ENCODE measurements at places on chromosomes 1 and 21.

GRCh38 chr1:234979296-234980279 is 149.0 kb downstream of the TOMM20 start:
- no peak for ATAC-seq

DNA sequence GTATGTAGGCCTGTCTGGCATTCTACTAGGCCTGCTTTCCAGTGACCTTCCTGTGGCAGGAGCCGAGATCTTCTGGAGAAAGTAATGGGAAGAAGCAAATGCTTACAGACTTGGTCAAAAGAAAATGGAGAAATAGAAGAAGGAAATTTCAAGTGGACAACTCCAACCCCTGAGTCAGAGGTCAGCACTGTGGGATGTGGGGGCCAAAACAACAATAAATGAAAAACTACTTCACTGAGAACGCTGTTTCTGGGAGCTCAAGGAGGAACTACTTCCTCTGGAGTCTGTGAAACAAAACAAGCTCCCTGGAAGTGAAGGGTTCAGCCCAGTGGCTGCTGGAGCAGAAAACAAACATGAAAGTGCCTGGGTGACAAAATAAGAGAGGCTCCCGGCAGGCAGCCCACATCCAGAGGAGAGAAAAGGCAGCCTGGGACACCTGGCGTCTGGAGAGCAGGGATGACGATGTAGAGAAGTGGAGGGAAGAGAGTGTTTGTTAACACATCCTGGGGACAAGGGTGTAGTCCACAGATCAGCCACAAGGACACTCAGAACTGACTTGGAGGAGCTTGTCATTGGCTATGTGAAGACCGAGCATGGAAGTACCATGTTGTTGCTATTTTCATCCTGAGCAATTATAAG is 355.2 kb downstream of the SMYD3 start:
- 0 out of 3 replicates have a peak, but pooled peaks have one; percentile 15 for ATAC-seq

GRCh38 chr1:104780470-104781078 is 1030.9 kb downstream of the AMY1C start:
- ATAC-seq, result no peak

GRCh38 chr1:53145942-53146708 is 3.7 kb upstream of the SLC1A7 start:
- ATAC-seq, result peak; percentile 96

DNA sequence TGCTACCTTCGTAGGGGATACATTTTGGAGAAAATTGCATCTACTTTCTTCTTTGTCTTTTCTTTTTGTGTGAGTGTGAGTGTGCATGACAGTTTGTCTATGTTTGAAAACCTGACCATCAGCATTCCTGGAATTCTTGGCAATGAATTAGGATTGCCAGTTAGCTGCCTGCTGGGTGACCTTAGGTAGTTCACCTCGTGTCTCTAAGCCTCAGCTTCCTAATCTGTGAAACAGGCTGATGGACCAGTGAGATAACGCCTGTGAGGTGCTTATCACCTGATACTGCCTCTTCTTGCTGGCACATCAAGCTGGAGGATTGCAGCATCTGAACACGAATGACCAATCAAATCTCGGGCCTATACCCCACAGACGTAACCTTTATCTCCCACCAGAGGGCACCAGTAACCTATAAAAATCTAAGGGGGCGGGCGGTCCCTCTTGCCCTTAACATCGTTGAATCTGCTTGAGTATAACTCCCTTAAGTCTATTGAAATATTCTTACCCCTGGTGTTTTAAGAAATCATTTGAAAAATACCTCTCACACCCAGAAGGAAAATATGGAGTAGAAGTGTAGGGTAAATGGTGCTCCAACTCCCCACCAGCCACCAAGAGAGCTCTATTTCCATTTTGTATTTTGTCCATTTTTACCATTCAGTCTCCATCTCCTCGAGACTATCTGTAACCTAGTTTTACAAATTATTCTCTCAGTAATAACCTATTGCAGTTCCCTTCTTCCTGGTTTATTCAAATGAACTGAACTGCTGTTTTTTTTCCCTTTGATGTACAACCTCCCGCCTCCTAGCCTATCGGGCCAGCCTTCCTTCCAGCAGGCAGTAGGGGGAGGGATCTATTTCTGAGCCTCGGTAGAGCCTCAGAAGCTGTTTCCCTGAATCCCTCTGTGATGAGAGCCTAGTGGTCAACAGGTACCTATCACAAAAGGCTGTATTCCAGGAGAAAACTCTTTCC is 49.7 kb downstream of the MDM4 start:
- peak; percentile 95 for ATAC-seq

- ATAC-seq, result no peak
These were observed 3.7 kb upstream of the ID3 start for GRCh38 chr1:23563003-23563402.

DNA sequence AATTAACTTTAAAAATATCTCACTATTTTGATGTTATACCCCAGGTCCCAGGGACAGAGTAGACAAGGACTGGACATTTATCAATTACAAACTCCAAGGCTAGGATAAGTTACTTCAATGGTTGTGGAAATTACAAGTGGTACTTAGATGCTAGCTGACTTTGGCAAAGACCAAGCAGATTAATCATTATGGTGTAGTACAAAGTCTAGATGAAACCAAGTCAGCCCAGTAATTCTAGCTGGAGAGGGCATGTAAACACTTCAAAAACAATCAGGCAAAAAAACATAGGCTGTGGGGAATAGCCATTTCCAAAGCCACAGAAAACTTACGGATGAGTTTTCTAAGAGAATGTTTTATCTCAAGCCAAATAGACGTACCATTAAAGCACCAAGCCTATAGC is 124.5 kb downstream of the TSEN15 start:
- no peak for ATAC-seq

- ATAC-seq, result no peak
These were observed 531.6 kb downstream of the PTPRU start for GRCh38 chr1:29767769-29768425.
